ENCODE measurements at places on chromosomes 3 and 15. TPM values are rescaled to one million over a fixed set of nuclear protein-coding genes. Genes with fewer than 3 reads are reported as not detected.
A peak's percentile ranks its signal among the peaks of the same experiment; 100 is the strongest.

The SLC12A1 gene
- total RNA-seq: 0.42 TPM

DNA sequence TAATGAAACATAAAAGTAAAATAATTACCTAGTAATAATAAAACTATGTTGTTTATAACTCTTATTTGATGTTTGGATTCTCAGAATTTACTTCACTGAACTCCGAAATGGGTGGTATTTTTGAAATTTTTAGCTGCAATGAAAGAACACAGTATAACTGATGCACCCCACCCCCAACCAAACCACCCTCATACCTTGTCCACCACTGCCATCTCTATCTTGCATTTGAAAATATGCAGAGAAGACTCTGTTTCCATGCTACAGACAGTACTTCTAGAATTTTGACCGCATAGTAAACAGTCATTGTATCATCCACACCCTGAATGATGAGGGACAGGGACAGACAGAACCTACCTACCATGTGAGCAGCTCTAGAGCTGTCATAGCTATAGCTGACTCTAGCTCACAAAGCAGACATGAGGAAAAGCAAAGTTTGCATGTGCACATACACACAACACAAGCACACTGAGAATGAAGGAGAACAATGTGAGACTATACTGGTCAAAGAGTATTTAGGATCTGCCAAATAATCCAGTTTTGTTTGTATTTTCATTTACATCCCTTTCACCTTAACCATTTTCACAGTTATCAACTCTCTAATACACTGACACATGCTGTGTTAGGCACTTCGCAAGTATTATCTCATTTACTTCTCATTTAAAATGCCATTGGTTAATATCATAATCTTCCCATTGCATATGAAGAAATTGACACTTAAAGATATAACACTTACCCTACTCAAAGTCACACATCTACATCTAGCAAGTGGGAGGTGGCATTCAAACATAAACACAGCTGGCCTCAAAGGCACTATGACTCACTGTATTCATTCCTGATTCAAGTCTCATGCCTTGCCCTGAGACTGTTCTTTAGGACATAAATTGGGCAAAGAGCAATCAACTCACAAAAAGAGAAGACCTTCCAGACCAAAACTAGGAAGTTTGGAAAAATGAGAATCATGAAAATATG, 1014.7 kb upstream of the CFAP20DC start:
- DNase-seq: no peak

The CLDN18 gene
- not detected for total RNA-seq

The PLSCR5 gene
- not detected for total RNA-seq

DNA sequence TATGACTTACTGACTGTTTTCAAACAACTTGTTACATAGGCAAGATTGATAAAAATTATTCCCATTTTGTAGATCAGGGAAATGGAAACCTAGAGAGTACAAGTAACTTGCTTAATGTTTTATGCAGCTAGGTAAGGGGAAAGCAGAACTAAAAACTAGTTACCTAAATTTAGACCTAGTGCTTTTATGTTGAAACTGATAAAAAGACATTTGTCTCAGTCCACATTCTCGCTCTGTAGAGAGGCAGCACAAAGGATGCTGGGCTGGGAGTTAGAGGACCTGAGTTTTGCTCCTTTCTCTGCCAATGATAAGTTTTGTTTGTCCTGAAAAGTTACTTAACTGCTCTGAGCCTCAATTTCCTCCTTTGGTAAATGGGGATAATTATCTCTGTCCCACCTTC, 17.4 kb downstream of the TIMP4 start:
- DNase-seq: no peak

GRCh38 chr15:70044168-70044567, 53.5 kb downstream of the TLE3 start:
- DNase-seq: no peak

GRCh38 chr3:15081960-15082664, 16.8 kb downstream of the RBSN start:
- no peak for DNase-seq

GRCh38 chr3:194003114-194004057, 132.6 kb upstream of the HES1 start:
- DNase-seq: peak; percentile 95

DNA sequence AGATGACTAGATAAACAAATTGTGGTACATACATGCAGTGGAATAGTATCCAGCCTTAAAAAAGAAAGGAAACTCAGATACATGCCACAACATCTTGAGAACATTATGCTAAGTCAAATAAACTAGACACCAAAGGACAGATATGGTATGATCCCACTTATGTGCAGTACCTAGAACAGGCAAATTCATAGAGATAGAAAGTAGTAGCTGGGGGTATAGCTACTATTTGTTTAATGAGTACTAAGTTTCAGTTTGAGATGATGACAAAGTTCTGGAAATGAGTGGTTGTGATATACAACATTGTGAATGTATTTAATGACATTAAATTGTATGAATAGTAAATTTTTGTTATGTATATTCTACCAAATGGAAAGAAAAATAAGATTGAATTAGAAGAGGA, 477.2 kb upstream of the CFAP20DC start:
- no peak for DNase-seq

DNA sequence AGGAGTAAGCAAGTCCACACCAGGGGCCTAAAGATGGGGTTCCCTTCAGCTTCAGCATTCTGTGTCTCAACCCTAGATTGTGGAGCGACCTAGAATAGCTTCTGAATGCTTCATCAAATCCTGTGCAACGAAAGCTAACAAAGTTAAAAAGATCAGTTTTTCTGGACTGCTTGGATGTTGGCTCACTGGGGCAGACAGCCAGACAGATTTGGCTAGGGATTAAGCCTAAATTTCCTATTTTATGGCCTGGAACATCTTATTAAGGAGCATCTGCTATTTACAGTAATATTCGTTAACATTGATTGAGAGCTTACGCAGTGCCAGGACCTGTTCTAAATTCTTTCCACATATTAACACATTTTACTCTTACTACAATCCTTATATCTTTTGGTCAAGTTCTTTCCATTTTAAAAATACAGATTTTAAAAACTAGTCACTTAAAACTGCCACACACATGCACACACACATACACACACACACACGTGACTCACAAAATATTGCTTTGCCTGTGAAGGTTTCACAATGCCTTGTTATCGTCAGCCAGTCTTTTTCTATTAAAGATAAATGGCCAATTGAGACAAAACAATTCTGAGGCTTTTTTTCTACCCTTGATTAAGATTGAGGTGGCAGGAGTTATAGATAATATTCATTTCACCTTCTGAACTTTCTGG, 173.3 kb upstream of the SNTN start:
- DNase-seq: no peak

The TMEM40 gene
- 0.84 TPM for total RNA-seq

- DNase-seq: no peak
Measured at GRCh38 chr3:141279077-141279967, 47.7 kb downstream of the PXYLP1 start.
